ENCODE measurements at places on chromosomes 7 and 10. TPM values are rescaled to one million over a fixed set of nuclear protein-coding genes. Genes with fewer than 3 reads are reported as not detected.

Gene MACC1
- total RNA-seq: 2.5 TPM

- ATAC-seq: no peak
Observed at GRCh38 chr10:8705415-8705814, 650.9 kb downstream of the GATA3 start.

DNA sequence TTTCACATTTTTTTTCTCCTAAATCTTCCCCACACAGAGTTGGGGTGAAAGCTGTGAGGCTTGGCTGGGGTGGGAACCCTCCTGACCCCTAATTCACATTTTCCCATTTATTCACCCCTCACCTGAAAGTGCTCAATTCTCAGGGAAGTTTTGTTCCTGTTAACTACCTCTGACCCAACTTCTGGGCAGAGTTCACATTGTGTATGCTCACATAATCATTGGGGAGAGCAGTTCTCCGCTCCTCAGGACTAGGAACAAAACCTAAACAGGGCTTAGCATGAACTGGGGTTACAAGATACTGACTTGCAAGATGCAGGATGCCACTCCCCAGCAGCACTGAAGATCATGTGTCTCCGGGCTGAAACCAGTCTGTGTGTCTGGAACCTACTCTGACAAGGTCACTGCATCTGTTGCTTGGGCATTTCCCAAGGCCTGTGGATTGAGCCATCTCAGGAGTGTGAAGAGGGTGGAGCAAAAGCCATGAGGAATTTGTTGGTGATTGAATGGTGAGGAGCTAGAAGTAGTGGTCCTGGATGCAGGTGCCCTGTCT, 258.1 kb upstream of the IGFBP3 start:
- no peak for ATAC-seq

- no peak for ATAC-seq
Observed at GRCh38 chr10:44713307-44713706, 197.8 kb upstream of the TMEM72 start.

- ATAC-seq: no peak
Observed at GRCh38 chr10:19483421-19483820, 332.8 kb upstream of the PLXDC2 start.

DNA sequence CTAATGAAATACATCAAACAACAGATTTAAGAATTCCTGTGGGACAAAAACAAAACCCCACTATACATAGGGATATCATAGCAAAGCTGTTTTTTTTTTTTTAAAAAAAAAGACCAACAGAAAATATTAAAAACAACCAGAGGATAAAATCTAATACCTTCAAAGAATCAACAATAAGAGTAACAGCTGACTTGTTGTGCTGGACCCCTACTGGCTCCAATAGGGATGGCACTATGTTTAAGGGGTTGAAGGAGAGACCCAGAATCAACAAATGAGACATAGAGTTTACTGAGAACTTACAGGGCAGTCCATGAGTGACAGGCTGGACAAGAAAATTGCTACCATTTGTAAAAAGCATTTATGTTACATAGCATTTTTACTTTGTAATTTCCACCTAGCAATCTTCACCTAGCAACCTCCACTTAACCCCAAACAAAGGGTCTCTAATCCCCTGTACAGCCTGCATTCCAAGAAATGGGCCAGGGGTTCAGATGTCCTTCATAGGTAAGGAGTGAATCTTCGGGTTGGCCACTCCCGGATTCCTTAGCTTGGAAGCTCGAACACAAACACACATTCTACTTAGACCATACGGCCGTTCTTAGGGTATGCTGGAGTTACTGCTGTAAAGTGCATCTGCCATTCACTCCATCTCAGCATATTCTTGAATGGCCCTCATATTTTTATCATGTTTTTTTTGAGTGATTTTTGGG, 25.8 kb downstream of the ASZ1 start:
- ATAC-seq: no peak

DNA sequence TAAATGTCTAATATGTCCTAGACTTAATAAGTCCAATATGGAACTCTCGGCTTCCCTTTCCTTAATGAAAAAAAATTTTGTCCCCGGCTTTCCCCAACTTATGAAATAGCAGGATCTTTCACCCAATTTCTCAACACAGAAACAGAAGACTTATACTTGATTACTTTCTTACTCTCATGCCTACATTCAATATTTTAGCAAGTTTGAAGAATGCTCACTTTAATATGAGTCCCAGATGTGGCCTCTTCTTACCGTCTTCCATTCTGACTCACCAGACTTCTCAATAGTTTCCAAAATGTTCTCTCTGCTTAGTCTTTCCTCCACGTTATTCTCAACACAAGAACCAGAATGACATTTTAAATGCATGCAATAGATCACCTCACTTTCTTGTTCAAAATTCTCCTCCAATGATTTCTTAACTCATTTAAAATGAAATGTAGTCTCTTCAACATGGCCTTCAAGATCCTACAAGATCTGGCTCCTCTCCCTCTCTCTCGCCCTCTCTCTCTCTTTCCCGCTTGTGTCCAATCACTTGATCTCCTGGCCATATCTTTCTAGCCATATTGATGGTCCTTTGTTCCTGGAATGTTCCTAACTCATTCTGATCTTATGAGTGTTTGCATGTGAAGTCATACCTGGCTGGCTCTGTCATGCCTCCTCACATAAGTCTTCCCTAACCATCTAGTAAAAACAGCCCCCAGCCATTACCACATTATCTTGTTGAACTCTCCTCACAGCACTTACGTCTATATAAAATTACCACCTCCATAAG, 119.7 kb upstream of the FAM3C start:
- ATAC-seq: peak; percentile 39

GRCh38 chr10:110556296-110556695, 11.2 kb upstream of the SMC3 start:
- ATAC-seq: no peak

GRCh38 chr10:70777063-70777875, 7.9 kb downstream of the TBATA start:
- no peak for ATAC-seq

- ATAC-seq: no peak
Observed at GRCh38 chr10:110686047-110686446, 41.9 kb downstream of the RBM20 start.

- ATAC-seq: no peak
Observed at GRCh38 chr10:33524966-33525365, 190.5 kb upstream of the NRP1 start.

GRCh38 chr7:44898039-44898438, 12.7 kb upstream of the PURB start:
- peak; percentile 68 for ATAC-seq

DNA sequence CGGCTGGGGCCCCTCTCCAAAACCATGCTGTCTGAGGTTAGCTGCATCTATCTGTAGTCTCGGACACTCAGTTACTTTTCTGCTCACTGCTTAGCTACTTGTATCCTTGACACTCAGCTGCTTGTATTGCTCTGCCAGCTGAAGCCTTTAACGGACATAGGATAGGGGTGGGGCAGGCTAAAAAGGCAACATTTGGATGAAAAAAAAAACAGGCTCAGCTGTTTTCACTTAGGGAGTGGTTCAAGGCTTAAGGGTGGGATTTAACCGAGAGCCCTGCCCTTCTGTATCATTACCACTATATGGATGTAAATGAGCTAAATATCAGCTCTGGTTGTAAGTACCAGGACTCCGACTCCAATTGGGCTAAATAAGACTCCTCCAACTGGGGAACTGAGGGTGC, 28.6 kb downstream of the LSMEM1 start:
- ATAC-seq: no peak

GRCh38 chr7:147569116-147569913, 1021.3 kb upstream of the C7orf33 start:
- no peak for ATAC-seq

Gene CASTOR2
- total RNA-seq: 3.8 TPM

GRCh38 chr7:142671506-142671905, 77.8 kb upstream of the PRSS1 start:
- ATAC-seq: no peak

- no peak for ATAC-seq
Observed at GRCh38 chr10:1630304-1630703, 107.0 kb downstream of the ADARB2 start.

- ATAC-seq: no peak
Observed at GRCh38 chr10:650441-650851, 39.0 kb downstream of the DIP2C start.

- ATAC-seq: no peak
Observed at GRCh38 chr7:74572301-74572979, 85.1 kb upstream of the GTF2I start.

Gene TIMM23B
- 11.5 TPM for total RNA-seq

DNA sequence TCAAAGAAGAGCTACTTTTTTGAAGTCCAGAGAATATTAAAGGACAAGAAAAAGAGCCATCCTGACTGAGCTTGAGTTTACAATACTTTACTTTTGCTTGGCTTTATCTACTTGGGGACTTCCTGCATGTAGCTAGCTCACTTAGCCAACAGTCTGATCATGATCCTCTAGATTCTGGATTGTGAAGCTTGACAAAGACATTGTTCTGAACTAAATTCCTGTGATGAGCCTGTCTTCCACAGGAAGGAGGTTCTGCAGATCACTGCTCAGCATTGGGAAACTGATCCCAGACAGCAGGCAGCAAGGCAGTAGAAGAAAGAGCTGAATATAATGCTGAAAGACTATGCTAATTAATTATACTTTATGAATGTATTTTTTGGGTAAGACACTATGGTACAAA, 296.4 kb downstream of the DGKB start:
- no peak for ATAC-seq

DNA sequence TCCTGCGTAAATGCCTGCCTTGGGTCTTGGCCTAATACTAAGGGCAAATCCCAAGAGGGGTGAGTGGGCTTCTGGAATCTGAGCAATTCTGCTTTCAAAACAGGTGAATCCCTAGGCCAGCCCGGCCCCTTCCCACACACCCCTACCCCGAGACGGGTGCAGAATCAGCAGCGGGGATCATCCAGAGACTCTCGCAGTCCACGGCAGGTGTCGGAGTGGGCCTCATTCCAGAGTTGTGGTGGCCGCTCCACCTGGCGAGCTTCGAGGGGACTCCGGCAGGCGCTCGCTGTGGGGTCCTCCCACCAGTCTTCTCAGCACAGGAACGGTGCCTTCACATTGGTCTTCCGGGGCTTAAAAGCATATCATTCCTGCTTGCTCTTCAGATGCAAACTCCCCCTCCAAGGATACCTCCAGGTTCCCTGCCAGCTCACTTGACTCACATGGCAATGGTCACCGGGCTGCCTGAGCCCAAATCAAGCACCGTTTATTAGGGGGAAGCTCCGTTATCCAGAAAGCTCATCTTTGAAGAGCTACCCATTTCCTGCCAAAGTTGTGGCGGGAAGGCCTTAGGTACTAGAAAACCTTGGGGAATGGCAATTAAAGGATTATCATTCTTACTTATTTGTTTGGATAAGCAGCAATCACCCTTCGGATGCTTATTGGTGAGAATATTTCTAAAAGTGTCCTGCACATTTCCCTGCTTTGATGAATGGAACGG, 67.6 kb downstream of the PRKAG2 start:
- ATAC-seq: no peak

DNA sequence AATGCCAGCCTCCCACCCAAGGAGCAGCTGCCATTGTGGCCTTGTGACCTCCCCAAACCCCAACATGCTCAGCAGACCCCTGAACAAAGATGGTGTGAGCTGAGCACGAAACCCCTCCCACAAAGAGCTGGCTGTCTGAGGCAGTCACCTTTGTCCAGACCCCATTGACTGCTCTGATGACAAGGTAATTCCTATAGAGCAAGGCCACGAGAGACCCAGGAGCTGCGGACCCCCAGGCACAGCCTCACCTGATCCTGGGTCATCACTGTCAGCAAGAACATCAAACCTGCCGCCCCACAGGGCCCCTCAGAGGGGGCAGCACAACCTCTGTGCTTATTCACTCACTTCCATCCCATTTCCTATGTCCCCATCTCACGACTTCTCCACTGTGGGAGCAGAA, 102.6 kb downstream of the CPXM2 start:
- no peak for ATAC-seq

Gene GRIFIN
- total RNA-seq: not detected

Gene HABP2
- total RNA-seq: not detected

GRCh38 chr10:103510791-103511752, 17.6 kb downstream of the NEURL1 start:
- no peak for ATAC-seq

DNA sequence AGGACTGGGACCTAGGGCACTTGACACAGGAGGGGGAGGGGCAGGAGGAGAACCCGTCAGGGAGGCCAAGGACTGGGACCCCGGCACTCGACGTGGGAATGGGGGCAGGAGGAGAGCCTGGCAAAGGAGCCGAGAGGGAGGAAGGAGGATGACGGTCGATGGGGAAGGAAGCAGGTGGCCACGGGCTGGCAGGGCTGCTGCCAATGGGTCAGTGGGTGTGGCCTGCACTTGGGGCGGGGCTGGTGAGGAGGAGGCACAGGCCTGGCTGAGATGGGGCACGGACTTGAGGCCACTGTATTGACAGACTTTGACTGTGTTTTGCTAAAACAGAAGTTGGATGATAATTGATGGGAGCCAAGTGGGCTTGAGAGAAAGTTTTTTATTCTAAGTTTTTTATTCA, 68.9 kb downstream of the RBM33 start:
- ATAC-seq: no peak

GRCh38 chr10:91652364-91652763, 19.5 kb upstream of the PPP1R3C start:
- no peak for ATAC-seq

Gene TMEM273
- 92.2 TPM for total RNA-seq

GRCh38 chr7:81367326-81367931, 402.4 kb downstream of the HGF start:
- ATAC-seq: no peak

- ATAC-seq: peak; percentile 58
Observed at GRCh38 chr10:100744136-100744986, 1.0 kb upstream of the PAX2 start.

Gene FAM241B
- total RNA-seq: 9.4 TPM

Gene TMEM236
- 0.37 TPM for total RNA-seq

Gene LRRTM3
- 0.17 TPM for total RNA-seq

Gene HILPDA
- total RNA-seq: 1,213 TPM

GRCh38 chr7:46352004-46352954, 431.2 kb upstream of the IGFBP3 start:
- no peak for ATAC-seq

Gene HKDC1
- 0.19 TPM for total RNA-seq

DNA sequence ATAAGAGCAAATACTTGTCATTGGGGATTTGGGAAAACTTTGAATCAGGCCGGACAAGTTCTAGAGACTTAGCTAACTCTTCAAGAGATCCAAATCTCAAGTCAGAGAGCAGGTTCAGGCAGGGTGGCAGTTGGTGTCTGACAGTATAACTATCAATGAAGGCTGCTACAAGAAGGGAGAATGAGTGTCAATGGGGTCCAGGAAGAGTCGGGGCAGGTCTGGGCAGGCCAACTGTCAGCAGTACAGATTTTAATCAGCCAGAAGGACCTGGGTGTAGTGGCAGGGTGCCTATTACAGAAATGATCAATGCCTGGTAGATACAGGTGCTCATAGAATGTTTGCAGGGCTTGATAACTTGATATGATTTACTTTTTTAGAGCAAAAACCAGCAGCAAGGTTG, 751.1 kb downstream of the GRM8 start:
- ATAC-seq: no peak

Gene ANKRD7
- 0.90 TPM for total RNA-seq

- ATAC-seq: no peak
Observed at GRCh38 chr10:88467835-88468485, 115.2 kb downstream of the RNLS start.

Gene C10orf62
- not detected for total RNA-seq
